OCI-LY7 (cell line): ENCODE measurements at places on chromosomes 11 and 22.

DNA sequence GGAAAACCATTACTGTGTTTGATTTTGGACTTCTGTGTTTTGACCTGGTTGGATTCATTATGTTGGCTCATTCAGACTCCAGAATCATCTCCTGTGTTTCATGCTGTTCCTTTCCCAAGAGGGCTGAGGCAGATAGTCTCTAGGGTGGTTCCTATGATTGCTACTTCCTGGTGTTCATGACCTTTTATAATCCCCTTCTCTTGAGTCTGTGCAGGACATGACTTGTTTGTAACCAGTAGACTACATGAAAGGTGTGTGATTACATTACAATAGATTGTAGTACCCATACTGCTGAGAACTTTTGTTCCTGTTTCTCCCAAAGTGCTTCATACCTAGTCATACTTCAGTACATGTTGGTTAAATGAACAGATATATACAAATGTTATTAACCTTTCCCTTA, 700.6 kb downstream of the METTL15 start:
- DNase-seq: no peak

GRCh38 chr11:72584293-72584938, 89.8 kb downstream of the PDE2A start:
- DNase-seq: no peak

DNA sequence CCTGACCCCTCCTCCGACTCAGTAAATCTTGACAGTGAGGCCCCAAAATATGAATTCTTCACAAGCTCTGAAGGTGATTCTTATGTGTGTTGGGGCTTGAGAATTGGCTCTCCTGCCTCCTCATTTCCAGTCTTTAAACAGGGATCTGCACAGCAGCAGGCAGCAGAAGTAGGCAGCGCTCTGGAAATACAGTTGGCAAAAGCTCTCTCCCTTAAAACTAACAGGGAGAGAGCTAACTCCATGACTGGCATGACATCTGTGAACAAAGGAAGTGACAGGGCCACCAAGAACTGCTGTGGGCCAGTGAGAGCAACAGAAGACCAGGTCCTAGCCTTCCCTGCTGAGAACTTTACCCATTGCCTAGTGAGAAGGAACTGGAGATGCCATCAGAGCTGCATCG, 70.1 kb downstream of the PANX1 start:
- no peak for DNase-seq

DNA sequence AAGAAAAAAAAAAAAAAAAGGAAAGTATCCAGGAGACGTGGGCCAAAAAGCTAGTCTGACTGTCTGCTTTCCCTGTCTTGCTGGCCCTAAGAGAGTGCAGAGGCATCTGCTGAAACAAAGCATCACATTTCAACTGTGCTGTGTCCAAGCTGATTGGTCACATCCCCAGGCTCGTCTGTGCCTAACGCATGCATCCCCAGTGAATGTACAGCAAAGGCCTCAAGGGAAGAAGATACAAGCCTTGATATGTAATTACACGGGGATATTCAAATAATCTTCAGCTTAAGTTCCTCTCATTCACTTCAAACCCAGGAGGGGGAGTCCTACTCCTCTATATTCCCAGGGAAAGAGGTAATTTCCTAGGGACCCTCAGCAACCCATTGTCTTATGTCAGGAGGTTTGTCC, 5.4 kb upstream of the SORL1 start:
- peak; percentile 86 for DNase-seq

DNA sequence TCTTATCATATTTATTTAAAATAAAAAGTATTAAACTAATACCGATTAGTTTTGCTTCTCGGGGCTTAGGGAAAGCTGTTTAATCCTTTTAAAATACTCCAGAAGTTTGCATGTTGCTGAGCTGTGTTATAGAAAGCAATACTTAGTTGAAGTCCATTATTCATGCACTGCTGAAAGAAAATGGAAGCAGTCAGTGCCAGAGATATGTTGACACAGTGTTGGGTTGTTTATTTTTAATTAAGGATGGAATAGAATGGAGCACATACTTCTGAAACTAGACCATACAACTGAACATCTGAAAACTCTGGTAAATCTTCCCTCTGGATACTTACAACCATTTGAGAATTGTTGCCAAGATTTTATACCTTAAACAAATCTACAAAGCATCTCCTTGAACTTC, 282.7 kb upstream of the CCDC179 start:
- no peak for DNase-seq

GRCh38 chr11:94117871-94118270, 10.8 kb upstream of the PANX1 start:
- DNase-seq: no peak

- DNase-seq: no peak
Measured at GRCh38 chr22:50306753-50307749, at the start of gene PLXNB2. Gene PLXNB2, minus strand, starts transcription at chr22:50307646. Its CDS starts 17,062 bp downstream, at chr22:50290584.

DNA sequence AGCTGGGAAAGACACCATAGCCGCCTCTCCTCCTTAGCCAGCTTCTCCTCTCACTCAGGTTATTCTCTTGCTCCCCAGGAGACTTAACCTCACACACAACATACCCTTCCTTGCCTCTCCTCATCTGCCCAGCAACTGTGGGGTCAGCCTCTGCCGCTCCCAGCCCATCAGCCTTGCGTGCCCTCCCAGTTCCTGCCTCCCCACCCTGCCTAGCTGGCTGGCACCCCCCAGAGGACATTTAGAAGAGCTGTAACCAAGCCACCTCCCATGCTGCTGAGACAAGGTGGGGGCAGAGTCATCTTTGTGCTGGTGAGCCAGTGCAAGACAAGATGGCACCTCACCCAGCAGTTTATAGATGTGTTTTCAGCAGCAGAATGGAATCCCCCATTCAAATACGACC, 38.2 kb downstream of the TOM1 start:
- no peak for DNase-seq

DNA sequence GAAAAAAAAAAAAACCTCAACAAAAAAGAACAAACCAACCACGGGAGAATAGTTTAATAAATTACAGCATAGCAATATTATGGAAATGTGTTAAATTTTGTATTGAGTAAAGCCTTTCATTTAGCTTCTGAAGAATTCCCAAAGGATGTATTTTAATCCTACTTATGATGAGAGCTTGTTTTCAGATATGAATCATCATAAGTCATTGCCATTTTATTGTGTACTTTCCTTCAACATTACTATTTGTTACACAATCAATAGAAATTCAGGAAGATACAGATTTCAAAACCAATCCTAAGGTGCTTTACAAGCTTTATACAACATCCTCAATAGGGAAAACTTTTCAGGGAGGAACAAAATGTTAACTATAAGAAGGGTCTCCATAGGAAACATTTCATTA, 200.6 kb upstream of the CTSC start:
- no peak for DNase-seq

DNA sequence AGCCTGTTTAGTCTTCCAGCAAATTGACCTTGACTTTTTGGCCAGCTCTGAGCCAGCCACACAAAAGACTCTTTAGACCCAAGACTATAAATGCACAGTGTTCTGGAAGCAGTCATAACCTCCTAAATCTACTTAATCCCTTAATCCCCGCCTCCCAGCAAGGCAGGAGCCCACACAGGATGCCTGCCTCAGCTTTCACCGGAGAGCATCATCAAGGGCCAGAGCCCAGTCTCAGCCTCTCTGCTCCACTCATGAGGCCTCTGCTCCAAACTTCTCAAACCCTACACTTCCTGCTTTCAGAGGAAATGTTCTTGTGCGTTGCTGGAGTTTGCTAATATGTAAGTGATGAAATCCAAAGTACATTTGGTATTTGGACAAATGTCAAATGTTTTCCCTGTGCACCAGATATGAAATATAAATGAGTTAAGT, 57.9 kb upstream of the FSHB start:
- no peak for DNase-seq

DNA sequence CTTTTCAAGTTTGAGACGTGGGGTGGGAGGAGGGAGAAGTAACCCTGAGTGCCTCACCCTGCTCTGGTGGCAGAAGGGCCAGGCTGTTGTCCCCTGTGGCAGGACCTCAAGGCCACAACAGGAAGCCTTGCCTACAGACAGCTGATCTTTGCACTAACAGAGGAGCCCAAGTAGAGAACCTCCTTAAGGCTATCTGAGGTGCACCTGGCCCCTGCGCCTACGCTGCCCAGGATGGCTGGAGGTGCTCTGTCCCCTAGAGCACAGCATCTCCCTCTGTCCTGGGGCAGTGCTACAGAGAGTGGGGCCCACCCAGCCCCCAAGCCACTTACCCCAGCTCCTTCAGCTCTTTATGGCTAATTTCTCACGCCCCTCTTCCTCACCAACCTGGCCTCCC, 27.0 kb downstream of the MYO7A start:
- DNase-seq: no peak

GRCh38 chr11:86360775-86361395, 13.8 kb upstream of the CCDC81 start:
- no peak for DNase-seq

DNA sequence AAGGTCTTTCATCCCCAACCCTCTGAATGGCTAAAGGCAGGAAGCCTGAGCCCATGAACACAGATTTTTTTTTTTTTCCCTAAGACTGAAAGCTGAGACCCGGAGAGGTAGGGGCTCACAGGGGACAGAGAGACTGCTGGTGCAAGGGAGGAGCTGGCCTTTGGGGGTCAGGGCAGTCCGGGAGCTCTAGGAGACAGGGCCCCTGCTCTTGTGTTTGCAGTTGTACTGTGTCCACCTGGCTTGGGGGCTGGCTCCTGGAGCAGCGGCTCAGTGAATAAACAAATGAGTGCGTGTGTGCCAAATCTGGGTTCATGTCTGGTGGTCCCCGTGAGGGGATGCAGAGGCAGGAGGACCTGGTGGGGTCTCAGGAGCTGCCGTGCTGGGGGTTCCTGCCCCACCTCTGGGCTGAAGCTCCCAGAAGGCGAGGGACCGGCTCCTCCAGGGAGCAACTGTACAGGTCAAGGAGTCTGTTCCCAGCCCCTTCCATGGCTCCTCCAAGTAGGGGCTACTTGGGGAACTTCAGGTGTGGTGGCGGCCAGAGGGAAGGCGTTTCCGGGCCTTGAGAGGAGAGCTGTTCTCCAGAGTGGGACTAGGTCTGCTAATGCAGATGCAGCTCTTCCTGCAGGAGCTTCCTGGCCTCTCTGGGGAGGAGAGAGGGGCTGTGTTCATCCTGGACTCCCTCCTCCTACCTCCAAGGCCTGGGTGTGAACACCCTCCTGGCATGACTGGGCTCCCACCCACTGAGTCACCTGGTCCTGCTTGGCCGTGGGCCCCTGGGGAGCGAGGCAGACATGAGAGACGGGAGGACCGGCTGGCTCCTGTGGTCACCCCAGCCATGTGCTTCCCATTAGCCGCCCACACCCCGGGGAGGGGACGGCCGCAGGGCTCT, 57.6 kb downstream of the FBXO7 start:
- DNase-seq: no peak

GRCh38 chr22:17785185-17786184, 11.2 kb upstream of the BID start:
- peak; percentile 79 for DNase-seq

DNA sequence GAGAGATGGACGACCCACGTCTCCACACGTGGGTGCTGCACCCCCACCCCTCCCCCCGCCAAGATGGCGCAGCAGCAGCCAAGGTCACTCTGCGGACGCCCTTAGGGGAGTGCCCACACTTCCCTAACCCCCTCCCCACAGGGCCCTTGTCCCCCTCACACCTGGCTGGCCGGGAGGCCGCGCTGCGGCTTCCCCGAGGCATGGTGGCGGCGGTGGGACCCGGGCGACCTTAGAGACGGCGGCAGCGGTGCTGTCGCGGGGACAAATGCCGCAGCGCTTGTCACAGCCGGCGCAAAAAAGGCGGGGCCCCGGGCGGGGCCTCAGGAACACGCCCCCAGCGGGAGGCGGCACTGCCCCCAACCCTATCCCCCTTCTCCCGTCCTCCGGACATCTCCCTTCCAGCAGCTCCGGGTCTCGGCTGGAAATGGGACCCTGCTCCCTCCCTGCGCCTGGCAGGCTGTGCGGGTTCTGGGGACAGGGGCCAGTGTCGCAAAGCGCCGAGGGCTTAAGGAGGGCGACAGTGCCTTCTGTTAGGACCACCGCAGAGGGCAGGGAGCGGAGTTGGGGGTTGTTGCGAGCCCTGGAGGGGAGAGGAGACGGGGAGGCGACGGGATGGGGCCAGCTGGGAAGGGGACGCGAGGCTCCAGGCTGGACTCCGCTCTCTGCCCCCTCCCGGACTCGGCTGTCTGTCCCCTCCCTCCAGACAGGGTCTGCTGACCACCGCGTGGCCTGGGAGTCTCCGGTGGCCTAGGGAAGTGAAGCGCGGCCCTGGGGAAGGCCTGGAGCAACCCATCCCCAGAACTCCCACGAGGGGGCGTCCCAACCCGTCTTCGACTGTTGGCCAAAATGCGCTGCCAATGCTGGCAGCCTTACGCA, at the start of gene CHCHD10:
TSS of gene CHCHD10 (minus strand) at position 300 of the 876 bp plus-strand sequence. CDS start at position 202, 98 bp downstream.
- peak; percentile 89 for DNase-seq

DNA sequence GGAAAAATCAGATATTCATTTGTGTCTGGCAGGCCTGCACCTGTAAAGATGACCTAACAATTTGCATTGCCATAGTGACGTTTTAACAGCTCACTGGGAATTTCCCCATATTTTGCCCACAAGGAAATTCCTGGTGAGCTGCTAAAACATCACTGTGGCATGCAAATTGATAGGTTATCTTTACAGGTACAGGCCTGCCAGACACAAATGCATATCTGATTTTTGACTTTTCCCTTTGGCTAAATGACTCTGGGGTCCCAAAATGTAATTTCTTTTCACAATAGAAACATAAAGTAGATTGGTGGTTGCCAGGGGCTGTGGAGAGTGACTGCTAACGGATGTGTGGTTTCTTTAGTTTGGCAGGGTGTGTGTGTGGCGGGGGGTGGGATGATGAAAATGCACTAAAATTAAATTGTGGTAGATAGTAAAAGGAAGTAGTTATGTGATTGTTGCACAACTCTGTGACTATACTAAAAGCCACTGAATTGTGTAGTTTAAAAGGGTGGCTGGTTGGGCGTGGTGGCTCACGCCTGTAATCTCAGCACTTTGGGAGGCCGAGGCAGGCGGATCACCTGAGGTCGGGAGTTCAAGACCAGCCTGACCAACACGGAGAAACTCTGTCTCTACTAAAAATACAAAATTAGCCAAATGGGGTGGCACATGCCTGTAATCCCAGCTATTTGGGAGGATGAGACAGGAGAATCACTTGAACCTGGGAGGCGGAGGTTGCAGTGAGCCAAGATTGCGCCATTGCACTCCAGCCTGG, 18.5 kb upstream of the FEZ1 start:
- peak; percentile 40 for DNase-seq

- no peak for DNase-seq
Measured at GRCh38 chr22:47724751-47725150, 962.3 kb downstream of the TBC1D22A start.

DNA sequence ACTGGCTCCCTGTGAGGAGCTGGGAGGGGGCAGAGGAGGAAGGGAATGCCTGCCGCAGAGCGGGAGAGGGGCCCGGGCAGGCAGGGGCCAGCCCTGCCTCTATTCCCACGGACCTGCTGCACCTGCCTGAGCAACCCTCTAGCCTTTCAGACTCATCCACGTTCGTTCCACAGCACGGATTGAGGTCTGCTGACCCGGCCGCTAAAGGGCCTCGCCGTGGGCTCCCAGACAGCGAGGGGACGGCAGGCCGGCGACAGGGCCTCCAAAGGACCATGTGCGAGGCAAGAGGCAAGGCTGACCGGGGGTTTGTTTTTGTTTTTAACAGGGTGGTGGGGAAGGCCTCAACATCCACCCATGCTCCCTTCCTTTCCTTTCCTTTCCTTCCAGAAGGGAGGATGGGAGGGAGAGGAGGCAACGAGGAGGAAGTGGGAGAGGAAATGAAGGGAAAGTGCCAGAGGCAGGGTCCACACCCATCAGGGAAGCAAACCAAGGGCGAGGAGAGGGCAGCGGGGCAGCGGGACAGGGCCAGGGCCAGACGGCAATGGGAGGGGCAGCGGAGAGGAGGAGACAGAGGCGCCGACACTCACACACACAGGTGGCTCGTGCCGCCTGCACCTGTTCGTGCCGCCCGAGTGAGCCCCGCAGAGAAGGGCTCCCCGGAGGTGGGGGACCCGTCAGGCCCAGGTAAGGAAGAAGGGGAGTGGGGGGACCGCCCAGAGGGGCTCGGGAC, 7.5 kb downstream of the LRFN4 start:
- peak; percentile 69 for DNase-seq
